Stimulated activated CD8-positive, alpha-beta memory T cell treated with anti-CD3 and anti-CD28 coated beads, Interleukin-12 subunit alpha, Interleukin-12 subunit beta, amount 100 ng/mL, for 4 hours (primary cell): ENCODE measurements at places on chromosomes 1 and 21.

GRCh38 chr1:185281245-185281644 lies 35.8 kb downstream of the IVNS1ABP start:
- no peak for DNase-seq

DNA sequence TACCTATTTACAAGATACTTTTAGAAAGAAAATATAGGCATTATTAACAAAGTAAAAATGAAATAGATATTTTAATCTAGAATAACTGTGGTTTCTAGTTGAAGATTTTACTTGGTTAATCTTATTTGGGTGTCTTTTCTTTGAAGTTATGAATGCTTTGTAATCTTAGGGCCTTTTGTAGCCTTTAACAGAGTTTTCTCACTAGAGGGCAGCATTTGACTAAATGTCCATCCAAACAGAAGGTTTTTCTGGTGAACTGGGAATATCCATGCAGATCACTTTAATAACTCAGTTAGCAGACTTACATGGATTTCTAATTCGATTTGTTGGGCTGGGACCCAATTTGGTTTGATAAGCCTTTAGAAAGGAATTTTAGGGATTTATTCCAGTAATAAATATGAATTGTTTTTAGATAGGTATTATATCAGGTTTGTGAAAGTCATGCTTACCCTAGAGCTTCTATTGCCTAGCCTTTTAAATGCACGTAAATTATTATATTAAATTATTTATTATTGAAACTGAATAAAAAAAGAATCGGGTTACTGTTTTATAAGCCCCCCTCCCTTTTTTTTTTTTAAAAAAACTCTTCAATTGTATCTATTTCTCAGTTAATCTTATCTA lies 119.7 kb downstream of the ZNF326 start:
- no peak for DNase-seq

GRCh38 chr1:165531021-165531420 lies 12.8 kb upstream of the LRRC52 start:
- no peak for DNase-seq

DNA sequence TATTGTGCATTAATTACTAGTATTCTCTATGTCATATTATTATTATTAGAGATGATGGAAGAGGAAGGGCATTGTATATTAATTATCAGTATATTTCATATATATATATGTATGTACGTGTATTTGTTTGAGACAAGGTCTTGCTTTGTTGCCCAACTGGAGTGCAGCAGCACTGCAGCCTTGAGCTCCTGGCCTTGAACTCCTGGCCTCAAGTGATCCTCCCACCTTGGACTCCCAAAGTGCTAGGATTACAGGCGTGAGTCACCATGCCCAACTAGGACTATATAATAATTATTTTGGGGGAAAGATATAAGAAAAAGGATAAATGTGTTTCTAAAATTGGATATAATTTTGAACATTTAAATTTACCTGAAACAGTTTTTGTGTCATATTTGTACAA lies 63.2 kb upstream of the USP24 start:
- DNase-seq = no peak

DNA sequence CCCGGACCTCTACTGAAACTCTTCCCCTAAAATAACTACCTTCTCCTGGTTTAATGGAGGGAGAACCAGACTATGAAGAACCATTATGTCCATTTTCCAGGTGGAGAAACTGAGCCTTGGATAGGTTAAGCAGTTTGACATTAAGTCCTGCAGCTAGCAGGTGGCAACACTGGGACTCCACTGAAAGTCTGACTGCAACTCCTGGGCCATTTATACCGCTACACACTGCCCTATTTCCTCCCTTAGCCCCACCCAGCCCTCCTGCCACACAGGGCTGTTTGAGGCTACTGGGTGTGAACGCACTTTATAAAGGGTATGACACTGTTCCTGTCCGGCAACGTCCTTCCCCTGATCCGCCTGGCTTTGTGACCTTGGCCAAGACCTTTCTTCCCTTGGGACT lies 511 bp upstream of the INPP5B start:
- DNase-seq = no peak

DNA sequence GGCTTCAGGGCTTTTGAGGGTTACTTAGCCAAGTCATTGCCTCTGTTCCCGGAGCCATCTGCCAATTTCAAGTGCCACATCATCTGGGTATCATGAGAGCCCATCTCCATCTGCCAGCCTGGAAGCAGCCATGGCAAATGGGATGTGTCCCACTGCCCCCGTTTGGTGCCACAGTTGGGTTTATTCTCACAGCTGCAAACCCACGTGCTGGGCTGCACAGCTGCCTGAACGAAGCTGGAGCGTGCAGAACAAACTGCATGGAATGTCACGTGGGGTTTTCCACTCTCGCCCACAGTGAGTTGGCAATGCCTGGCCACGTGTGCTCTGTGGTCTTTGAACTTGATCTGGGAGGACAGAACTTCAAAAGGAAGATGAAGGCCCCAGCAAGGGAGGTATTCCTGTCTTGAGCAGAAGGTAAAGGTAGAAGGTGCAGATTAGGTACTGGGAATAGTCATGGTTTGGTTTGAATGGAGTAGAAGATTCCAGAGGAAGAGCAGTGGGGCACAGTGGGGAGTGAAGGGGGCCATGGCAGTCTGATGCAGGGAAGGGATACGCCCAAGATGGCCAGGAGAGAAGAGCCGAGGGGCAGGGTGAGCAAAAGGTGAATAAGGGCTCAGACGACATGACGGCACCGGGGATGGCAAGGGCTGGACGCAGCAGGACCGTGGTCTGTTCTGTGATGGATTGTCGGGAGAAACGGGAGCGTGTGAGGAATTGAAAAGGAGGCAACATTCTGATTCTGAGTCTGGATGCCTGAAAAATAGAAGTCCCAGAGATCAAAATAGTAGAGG lies 222.0 kb downstream of the KAZN start:
- no peak for DNase-seq

DNA sequence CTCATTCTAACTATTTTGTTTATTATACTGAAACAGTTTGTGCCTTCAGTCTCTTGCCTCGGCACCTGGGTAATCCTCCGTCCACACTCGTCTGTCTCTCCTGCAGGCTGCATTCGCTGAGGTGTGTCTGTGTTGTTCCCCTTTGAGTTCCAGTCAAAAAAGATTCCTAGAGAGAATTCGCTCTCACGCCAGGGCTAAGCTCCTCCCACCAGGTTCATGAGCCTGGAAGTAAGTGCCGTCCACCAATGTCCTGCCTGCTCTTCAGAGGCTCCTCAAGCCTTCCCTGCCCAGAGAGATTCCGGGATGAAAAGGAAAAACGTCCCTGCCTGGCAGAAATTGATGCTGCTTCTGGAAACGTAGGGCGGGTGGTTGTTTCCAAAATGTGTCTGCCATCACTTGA lies 12.9 kb downstream of the KIAA2013 start:
- DNase-seq = no peak

- no peak for DNase-seq
Observed at GRCh38 chr1:180691322-180691913, 59.6 kb downstream of the XPR1 start.

DNA sequence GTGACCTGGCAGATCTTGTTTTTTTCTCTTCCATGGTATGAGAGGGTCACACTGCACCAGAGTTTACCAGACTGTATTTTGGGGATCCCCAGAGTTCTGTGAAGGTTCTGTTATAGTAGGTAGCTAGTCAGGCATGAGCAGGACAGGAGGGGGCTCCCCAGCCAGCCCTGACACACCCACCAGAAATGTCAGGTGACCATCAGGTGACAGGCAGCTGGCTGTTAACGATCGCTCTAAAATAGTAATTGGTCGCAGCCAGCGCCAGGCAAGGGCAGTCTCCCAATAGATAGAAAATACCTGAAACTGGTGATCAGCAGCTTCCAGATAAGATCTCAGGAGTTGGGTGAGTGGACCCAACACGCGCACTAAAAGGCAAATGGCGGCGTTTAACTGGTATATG lies 264.9 kb downstream of the RHOU start:
- DNase-seq = no peak

DNA sequence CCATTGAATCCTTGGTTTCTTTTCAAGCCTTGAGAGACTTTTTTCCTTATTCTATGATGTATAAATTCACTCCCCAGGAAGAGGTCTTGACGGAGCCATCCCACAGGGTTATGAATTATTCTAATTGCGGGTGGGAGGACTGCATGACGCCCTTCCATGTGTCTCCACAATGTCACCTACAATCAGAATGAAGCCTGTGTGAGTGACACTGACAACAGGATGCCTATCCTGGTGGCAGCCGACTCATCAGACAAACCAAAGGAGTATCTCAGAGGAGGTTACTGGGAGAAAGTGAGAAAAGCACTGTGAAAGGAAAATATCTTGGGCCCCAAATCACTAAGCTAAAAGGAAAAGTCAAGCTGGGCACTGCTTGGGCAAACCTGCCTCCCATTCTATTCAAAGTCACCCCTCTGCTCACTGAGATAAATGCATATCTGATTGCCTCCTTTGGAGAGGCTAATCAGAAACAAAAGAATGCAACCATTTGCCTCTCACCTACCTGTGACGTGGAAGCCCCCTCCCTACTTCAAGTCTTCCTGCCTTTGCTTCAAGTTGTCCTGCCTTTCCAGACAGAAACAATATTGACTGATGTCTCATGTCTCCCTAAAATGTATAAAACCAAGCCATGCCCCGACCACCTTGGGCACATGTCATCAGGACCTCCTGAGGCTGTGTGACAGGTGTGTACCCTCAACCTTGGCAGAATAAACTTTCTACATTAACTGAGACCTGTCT lies 98.4 kb downstream of the SMYD2 start:
- no peak for DNase-seq

DNA sequence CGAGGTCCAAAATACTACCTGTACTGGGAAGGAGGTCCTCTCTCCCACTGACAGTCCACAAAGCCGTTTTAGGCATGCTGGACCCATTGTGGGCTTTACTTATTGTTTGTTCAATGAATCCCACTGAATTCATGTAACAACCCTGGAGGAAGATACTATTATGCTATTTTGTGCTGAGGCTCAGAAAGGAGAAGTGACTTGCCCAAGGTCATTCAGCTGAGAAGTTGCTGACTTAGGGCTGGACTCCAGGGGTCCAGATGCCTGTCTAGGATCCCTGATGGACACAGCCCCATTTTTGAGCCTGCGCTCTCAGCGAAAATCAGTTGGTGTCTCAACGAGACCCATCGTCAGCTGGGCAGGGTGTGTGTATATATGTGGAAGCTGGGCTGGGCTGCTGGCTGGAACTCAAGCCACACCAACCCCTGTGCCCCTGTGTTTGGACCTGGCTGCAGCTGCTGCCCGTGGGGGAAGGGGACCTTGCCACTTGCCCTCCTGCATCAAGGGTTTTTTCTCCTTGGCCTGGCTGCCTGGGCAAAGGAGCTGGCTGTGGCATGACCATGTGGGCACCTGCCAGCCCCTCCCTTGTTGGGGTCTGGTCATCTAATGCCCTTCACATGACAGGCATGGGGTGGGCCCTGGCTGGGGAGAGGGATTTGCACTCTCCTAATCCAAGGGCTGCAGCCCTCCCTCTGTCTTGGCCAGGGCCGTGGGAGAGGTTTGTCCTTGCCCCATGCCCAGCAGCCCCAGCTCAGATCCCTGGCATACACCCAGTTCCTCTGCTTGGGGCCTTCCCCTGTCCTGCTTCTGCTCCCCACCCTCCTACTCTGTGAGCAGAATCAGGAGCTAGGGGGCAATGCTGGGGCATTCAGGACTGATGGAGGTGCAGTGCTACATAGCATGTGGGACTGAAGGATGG lies 15.0 kb downstream of the KCNQ4 start:
- DNase-seq = no peak

DNA sequence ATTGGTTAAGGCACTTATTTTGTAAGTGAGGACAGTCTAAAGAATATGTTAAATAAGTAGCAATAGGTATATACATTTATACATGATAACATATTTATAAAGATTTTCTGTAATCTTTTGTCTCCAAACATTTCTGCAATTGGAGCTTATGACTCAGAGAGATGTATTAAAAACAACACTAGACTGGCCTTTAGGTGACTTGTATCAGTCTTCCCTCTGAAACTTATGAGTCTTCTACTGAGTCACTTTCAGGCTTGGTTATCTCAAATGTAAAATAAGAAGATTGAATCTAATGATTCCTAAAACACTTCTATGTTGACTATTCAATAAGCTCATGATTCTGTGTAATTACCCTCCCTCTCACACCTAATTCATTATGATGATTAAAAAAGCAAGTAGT lies 672.6 kb upstream of the NEGR1 start:
- no peak for DNase-seq

DNA sequence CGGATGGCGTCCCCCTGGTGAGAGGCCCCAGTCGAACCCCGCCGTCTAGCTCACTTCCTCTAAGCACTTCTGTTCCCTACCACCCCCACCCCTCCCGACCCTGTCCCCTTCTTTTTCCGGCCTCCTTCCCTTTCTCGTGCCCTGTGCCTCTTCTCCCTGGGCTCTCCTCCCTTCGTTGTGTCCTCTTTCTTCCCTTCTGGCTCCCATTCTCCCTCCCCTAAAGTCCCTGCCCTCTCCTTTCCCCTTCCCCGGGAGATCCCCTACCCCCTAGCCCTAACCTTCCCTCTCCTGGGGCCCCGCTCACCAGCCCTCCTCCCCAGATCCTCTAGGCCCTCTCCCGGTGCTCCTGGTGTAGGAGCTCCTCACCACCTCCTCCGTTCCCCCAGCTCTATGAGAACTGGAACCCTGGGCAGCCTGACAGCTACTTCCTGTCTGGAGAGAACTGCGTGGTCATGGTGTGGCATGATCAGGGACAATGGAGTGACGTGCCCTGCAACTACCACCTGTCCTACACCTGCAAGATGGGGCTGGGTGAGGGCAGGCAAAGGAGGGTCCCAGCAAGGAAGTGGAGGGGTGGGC lies 15.9 kb downstream of the BCAN start:
- no peak for DNase-seq

GRCh38 chr1:234500269-234500668 lies 21.3 kb upstream of the TARBP1 start:
- no peak for DNase-seq

- peak; percentile 45 for DNase-seq
Observed at GRCh38 chr1:166839600-166840308, 479 bp downstream of the POGK start.

- no peak for DNase-seq
Observed at GRCh38 chr1:38055398-38055797, 8.8 kb upstream of the POU3F1 start.
